Substantia nigra (tissue), 51 donors: ENCODE measurements at places on chromosomes 16 and 17.

GRCh38 chr17:74922172-74922571, 883 bp downstream of the USH1G start:
- DNase-seq, result no peak

- no peak for DNase-seq
These were observed 79.0 kb upstream of the TOB1 start for GRCh38 chr17:50944902-50945720.

DNA sequence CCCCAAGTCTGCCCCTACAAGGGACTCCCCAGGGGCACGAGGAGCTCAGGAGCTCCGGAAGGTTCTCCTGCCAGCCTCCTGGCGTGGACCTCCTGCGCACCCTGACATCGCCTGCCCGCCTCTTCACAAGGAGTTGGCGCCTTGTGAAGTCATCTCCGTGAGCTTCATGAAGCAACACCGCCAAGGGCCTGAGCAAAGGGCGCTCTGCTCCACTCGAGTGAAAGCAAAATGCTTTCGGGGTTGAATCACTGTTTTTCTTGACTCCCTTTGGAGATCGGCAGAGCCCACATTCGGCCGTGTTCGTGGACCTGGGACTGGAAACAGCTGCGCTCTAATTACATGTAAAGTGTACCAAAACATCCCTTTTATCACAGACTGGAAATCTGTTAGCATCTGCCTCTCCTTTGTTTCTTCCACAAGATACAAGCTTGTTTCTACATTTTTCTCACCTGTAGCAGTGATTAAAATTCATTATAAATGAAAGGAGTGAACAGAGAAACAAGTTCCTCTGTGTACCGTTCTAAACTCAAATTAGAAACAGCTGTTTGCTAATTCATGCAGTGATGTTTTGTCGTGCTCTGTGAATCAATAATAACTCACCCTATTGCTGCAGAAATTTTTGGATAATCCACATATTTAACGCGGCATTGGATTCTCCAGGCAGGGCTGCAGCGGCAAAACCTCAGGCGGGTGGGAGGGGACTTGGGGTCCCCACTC, 203.3 kb downstream of the ZNF423 start:
- DNase-seq, result no peak

GRCh38 chr16:89081556-89081955, 12.1 kb upstream of the ACSF3 start:
- no peak for DNase-seq

DNA sequence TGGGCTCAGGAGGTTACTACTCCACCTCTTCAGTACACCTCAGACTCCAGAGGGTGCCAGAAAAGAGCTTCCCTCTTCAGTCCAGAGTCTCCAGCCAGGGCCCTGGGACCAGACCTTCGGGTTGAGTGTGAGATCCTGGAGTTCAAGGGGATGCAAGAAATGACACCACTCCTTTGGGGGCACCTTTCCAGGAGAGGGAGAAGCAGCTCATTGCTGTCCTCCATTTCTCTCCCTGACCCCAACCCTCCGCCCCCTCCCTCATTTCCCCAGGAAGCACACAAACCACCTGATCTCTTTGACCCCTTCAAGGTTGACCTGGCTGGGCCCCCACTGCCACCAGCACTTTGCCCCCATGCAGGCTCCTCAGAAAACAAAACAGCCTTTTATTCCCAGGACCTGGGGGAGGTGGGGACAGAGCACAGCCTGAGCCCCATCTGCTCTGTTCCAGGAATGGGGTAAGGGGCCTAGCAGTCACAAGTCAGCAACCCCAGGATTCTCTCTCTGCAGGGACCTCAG, 21.4 kb downstream of the CDH5 start:
- DNase-seq, result no peak

GRCh38 chr17:18257982-18258355, 569 bp downstream of the FLII start:
- DNase-seq, result peak; percentile 70

- no peak for DNase-seq
These were observed 110.9 kb downstream of the XYLT1 start for GRCh38 chr16:17359788-17360390.

DNA sequence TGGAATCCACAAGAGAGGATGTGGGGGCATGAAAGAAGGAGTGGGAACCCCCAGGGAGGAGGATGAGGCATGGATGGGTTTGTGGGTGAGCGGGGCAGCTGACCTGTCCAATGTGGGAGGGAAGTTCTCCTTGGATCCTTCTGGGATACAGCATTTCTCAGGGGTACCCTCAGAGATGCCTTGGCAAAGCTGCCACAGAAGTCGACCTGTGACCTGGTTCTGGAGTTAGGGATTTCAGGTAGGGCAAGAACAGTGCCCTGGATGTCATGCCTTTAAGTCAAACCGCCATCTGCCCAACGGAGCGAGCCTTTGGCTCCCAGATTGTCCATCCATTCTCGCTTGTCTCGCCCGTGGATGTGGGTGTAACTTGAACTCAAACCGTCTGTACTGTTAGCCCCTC, 30.0 kb downstream of the WSCD1 start:
- DNase-seq, result no peak

GRCh38 chr17:73770115-73770848, 126.0 kb upstream of the SDK2 start:
- DNase-seq, result peak; percentile 78

- DNase-seq, result no peak
These were observed 76.4 kb upstream of the SMIM36 start for GRCh38 chr17:55587608-55588139.

GRCh38 chr16:23298290-23298915, 3.7 kb upstream of the SCNN1B start:
- no peak for DNase-seq

DNA sequence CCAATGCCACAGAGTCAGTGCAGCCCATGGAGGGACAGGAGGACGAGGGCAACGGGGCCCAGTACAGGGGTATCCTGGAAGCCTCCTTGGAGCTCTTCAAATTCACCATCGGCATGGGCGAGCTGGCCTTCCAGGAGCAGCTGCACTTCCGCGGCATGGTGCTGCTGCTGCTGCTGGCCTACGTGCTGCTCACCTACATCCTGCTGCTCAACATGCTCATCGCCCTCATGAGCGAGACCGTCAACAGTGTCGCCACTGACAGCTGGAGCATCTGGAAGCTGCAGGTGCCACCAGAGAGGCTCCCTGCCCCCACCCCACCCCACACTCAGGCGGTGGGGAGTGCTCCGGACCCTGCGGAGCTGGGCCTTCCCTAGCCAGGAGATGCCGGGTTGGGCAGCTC, 16.6 kb downstream of the TRPV2 start:
- DNase-seq, result no peak

DNA sequence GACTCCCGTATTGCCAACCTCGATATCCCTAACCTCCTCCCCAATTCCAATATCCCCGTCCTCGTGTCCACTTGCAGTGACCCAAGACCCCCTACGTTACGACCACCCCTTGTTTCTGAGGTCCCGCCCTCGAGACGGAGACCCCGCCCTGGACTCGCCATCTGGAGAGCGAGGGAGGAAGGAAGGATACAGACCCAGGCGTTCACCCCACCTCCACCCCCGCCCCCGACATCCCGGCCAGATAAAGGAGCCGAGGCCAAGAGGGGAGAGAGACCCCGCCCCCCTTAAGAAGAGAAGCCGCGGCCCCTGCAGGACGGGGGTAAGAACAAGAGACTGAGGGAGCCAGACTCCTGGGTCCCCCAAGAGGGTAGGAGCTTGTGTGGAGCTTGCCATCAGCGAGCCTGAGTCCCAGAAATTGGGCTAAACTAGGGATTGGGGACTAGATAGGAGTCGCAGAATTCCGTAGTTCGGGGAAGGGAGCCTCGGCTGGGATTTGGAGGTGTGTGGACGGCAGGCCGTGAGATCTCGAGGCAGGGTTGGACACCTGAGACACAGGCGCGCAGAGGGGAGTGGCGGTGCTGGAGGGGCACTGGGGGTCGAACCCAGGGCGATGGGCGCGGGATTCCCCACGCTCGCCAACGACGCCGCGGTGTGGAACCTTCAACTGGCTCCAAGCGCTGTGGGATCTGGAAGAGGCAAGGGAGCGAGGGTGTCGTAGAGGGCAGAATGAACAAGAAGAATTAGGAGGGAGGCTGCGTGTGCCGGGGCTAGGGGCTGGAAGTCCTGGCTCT, at the start of gene BCL6B:
Gene BCL6B (plus strand): TSS at position 270 of the 791 bp plus-strand sequence. CDS start 622 bp downstream, outside the sequence.
- DNase-seq, result no peak

GRCh38 chr17:31479062-31479408, 87.6 kb downstream of the RAB11FIP4 start:
- DNase-seq, result no peak

GRCh38 chr17:77391668-77392375, 251.1 kb downstream of the SEC14L1 start:
- no peak for DNase-seq

- DNase-seq, result no peak
These were observed 28.4 kb downstream of the SBK1 start for GRCh38 chr16:28320741-28321140.

DNA sequence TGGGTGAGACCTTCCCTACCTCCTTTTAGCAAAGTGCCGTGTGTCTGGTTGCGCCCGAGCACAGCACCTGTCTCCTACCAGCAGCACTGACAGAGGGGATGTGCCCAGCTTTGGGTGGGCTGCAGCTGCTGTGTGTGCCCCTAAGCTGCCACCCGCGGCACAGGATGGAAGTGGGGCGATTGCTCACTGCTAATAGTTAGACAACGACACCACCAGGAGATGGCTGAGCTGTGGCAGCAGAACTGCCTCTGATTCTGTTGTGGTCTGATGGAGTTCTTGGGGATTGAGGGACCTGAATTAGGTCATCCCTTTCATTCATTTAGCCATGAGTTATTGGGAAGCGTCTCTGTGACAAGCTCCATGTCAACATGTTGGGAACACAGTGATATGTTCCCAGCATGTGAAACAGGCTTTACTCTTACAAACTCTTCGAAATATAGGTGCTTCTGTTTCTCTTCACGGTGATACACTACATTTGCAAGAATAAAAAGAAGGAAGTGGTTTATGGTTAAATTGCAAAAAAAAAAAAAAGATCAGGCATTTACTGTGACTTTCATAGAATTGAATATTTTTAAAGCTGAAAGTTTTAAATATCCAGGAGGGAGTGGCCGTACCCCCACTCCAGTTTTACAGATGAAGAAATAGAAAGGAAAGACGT, 184.4 kb downstream of the MAF start:
- no peak for DNase-seq

- DNase-seq, result peak; percentile 47
These were observed 3.6 kb downstream of the IRF8 start for GRCh38 chr16:85902366-85903155.

GRCh38 chr17:45771271-45771959, 12.7 kb upstream of the CRHR1 start:
- no peak for DNase-seq

DNA sequence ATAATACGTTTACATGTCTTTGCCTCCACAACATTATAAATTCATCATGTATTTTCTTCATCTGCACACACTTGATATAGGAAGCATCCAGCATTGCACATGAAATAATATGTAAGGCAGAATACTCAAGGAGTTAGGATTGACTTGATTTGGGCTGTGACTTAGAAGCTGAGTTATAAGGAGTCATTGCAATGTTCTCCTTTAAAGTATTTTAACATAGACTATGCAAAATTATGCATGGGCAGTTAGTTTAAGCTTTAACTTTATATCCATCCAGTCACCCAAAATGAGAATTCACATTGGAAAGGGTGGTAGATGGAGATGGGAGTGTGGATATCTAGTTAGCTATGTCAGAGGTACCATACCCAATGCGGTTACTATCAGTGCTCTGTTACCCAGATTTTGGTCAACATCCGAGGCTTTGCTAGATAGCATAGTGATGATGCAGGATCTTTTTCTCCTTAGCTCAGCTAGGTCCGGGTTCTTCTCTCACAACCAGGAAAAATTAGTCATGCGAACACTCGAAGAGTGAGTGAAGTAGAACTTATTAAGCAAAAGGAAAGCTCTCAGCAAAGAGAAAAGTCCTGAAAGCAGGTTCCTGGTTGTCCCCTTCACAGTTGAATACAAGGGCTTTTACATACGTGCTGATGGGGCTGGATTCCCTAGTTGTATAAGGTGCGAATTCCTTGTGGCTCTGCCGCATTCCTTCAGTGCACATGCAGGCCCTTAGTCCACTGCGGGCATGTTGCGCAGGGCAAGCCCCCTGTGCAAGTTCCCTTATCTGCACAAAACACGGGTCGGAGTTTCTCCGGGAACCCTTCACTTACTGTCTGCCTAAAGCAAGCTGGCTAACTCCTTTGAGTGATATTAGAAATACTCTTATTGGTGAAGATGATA, 73.1 kb upstream of the FAM20A start:
- no peak for DNase-seq

- DNase-seq, result no peak
These were observed 9.4 kb upstream of the NUFIP2 start for GRCh38 chr17:29303386-29303785.

- DNase-seq, result no peak
These were observed 10.6 kb downstream of the MSI2 start for GRCh38 chr17:57266902-57267311.

DNA sequence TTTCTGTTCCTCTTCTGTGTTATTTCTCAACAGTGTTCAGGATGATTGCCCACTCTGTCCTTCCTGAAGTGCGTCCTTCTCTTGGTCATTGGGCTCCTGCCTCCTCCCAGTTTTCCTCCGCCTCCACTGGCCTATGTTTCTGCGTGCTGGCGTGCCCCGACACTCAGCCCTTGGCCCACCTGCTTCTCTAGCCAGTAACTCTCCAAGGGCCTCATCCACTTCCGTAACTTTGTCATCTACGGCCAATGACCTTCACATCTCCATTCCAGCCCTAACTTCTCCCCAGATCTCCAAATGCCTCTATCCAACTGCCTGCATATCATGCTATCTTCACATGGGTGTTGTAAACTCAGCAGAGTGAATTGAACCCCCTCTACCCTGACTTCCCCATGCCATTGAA, 39.6 kb upstream of the RPL38 start:
- no peak for DNase-seq

- no peak for DNase-seq
These were observed 3.1 kb downstream of the RAB11FIP4 start for GRCh38 chr17:31394544-31394943.

- DNase-seq, result no peak
These were observed 217.8 kb downstream of the CHD9NB start for GRCh38 chr16:52834736-52835465.

DNA sequence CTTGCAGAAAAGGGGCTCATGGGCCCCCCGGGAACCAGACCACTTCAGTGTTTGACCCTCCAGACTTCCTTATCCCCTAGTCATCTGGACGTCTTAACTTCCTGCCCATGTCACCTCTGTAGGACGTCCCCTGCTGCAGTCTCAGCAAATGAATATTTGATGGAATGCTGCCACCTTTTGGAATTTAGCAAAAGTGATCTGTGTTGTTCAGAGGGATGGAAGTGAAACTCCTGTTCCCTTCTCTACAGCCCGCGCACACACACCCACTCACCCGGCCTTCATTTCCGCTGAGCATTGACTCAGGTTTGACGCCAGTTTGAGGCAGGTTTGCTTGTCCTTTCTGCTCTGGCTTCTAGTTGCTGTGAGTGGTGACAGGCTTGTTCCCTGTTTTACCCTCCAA, 507.2 kb upstream of the EEF2KMT start:
- no peak for DNase-seq

DNA sequence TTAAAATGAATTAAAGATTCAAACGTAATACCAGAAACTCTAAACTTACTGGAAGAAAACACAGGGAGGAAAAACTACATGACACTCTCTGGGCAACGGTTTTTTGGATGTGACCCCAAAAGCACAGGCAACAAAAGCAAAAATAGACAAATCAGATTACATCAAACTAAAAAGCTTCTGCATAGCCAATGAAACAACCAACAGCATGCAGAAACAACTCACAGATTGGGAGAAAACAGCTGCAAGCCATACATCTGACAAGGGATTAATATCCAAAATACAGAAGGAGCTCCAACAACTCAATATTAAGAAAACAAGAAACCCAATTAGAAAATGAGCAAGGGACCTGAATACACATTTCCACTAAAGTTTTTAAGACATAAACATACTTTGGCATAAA, 69.2 kb upstream of the ALOX12 start:
- DNase-seq, result no peak
